Head of caudate nucleus (tissue), 42 donors: ENCODE measurements at places on chromosomes 13 and 19.

DNA sequence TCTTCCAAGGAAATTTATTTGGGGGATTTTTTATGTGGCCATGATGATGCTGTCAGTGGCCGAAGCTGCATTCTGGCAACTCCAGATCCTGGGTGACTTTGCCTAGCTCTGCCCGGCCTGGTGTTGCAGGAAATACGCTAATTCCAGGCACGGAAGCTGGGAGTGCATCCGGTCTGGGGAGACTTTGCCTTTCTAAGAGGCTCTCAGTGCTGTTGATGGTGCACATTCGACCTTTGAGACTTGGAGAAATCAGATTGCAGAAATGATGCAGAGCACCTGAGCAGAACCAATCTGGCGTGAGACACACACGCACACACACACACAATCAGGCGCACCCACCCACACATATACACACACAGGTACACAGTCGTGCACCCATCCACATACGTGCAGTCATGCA is 5.9 kb upstream of the TMEM255B start:
- no peak for DNase-seq

- DNase-seq: no peak
These were observed 1.5 kb downstream of the GRK1 start for GRCh38 chr13:113668491-113668971.

GRCh38 chr13:90627813-90628212 is 719.7 kb upstream of the MIR17HG start:
- no peak for DNase-seq

DNA sequence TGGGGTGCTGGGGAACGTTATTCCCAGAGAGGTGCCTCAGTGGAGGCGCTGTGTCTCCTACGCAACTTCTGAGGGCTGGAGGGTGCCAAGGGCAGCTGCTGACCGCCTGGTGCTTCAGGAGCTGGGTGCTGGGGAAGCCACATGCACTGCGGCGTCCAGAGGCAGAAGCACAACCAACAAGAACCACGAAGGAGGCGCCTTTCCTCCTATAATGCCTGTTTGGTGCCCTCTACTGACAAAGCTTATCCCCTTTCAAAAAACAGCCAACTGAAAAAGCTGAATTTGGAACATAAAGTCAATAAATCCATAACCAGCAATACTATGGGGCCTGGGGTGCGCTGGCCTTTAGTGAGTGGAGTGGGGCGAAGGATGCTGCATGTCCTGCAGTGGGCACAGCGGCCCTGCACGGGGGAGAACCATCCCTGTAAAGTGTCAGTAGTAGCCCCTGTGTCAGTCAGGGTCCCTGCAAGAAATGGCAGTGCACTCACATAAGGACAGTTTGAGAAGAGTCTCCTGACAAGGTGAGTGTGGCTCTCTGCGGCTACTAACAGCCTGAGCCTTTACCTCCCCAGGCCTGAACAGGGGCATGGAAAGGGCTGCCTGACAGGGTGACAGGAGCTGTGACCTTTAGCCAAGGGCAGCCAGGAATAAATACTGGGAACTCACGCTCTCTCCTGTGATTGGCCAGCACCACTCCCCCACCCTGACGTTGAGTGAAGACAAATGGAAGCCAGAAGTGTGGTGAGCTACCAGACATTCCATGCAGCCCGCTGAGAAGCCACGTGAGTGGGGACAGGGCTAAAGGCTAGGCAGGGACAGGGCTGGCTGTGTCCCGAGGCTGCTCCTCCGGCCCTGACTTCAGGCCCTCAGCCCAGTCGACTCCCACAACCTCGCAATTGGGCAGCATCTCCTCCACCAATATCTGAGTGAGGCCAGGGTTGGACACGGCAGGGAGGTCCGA is 4.5 kb upstream of the B3GNT8 start:
- DNase-seq: no peak

GRCh38 chr19:30897034-30897433 is 452.2 kb downstream of the TSHZ3 start:
- DNase-seq: no peak

DNA sequence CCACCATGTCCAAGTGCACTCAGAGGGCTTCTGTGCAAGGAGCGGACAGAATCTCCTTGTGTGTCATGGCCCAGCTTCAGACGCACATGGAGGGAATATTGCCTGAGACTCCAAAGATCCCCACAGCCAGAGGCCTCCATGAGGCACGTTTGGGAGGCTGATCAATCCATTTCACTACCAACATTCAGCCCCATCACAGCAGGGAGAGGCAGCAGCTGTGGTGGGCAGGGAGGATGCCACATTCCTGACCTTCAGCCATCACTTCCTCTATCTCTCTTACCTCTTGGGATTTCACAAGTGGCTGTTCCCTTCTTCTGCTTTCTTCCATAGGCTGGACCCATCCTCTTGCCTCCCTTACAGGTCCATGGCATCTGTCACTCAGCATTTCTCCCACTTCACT is 82.4 kb upstream of the MBNL2 start:
- DNase-seq: no peak

DNA sequence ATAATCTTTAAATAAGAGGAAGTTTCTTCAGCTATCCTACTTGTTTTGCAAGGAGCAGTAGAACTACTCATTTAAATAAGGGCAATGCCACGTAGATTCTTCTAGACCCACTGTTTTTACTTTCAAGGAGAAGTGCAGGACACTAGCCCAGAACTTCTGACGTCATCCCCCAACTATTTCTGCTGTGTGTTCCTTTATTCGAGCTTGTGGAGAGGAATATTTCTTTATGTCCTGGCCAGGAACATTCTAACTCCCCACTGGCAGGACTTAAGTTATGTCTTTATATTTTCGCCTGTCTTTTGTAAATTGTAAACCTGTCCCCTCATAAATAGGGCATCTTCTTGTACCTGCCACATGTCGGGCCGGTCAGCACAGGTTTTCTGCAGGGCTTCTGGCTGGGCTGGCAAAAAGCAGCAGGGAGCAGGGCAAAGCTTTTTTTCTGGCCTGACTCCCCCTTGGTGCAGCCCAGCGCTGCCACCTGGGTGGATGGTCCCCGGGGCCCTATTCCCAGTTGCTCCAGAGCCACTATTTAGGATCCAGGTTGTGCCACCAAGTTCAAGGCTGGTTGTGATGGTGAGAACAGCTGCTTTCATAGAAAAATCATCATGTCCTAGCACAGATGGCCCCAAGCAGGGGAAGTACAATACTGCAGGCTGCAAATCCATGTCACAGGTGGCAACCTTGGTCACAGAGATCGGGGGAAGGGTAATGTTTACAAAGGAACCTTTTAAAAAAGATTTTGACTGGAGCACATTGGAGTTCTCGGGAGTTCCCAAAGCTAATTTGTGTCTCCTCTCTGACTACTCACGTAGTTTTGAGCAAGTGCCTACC is 1.8 kb downstream of the MBNL2 start:
- DNase-seq: no peak

DNA sequence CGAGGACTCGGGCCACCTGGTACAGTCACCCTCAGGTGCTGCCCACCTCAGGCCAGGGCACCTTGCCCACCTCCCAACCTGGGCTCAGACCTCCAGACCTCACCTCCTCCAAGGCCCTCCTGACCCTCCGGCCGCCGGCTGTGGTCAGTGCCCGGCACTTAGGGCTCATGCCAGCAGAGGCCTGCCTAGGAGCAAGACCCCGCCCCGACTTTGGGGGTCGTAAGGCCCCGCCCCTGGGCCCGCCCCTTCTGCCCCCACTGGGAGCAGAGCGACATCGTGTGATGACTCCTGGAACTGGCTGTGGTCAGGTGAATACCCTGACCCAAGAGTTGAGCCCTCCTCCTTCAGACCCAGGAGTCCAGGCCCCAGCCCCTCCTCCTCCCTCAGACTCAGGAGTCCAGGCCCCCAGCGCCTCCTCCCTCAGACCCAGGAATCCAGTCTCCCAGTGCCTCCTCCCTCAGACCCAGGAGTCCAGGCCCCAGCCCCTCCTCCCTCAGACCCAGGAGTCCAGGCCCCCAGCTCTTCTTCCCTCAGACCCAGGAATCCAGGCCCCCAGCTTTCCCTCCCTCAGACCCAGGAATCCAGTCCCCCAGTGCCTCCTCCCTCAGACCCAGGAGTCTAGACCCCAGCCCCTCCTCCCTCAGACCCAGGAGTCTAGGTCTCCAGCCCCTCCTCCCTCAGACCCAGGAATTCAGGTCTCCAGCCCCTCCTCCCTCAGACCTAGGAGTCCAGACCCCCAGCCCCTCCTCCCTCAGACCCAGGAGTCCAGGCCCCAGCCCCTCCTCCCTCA is at the start of gene SBK2:
Gene SBK2 (minus strand): TSS at position 183 of the 790 bp plus-strand sequence. CDS start 839 bp downstream, outside the sequence.
- no peak for DNase-seq

GRCh38 chr13:76879883-76880270 is 6.3 kb downstream of the KCTD12 start:
- no peak for DNase-seq

DNA sequence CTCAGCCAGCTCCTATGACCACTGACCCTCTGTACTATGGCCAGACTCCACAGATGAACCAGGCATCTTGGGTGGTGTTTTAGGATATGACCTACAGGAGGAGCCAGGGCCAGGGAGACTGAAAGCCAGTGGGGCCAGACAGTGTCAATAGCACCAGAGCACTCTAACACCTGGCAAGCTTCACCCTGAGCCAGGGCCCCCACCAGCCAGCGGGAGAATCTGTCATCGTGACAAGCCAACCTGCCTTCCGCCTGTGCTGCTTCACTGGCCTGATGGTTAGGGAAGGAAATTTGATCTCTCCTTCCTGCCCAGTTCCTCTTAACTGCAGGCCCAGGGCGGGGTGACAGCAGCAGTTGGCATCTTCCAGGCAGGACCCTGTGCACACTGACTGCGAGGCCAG is 222.4 kb downstream of the UQCRFS1 start:
- DNase-seq: no peak

- DNase-seq: no peak
These were observed 2.2 kb upstream of the COLGALT1 start for GRCh38 chr19:17553256-17553655.

DNA sequence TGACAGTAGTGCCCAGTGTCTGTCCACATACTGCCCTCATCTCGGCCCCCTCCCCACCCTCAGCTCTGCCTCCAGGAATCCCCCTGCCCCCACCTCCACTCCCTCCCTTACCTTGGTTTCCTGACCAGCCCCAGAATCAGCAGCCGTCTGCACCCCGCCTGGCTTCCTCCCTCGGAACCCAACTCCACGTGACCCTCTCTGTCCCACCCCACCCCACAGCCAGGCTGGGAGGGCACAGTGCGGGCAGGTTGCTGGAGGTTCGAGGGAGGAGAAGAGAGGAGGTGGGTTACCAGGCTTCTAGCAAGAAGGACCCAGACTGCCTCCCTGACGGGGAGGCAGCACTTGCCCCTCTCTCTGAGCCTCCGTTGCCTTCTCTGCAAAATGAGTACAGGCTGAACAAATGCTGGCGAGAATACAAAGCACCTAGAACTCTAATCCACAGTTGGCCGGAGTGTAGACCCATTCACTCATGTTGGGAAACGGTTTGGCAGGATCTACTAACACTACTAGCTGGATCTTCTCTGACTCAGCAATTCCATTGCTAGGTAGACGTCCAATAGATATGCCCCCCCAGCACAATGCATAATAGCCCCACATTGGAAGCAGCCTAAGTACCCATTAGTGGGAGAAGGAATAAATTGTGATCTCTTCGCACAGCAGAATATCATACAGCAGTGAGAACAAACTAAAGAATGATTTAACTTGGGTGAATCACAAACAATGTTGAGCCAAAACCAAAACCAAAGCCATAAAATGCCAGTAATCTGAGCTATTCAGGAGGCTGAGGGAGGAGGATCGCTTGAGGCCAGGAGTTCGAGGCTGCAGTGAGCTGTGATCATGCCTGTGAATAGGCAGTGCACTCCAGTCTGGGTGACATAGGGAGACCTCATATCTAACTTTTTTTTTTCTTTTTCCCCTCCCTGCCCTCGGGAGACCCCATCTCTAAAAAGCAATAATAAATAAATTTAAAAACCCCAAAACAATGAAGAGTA is at the start of gene RASAL3:
Gene RASAL3 (minus strand): TSS at position 151 of the 992 bp plus-strand sequence. CDS start 186 bp downstream, outside the sequence.
- DNase-seq: no peak

- DNase-seq: no peak
These were observed 645.9 kb downstream of the GPC5 start for GRCh38 chr13:92044351-92044750.

DNA sequence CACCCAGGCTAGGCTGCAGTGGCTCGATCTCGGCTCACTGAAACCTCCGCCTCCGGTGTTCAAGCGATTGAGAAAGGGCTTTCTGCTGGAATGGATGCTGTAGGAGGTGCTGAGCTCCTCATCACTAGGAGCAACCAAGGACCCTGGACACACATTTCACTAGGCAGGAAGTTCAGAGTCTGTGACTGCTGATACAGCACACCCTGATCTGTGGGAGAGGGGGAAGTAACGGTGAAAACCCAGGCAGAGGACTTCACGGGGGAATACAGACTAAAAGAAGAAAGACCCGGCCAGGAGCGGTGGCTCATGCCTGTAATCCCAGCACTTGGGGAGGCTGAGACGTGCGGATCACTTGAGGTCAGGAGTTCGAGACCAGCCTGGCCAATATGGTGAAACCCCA is 11.9 kb upstream of the NOTCH3 start:
- no peak for DNase-seq

DNA sequence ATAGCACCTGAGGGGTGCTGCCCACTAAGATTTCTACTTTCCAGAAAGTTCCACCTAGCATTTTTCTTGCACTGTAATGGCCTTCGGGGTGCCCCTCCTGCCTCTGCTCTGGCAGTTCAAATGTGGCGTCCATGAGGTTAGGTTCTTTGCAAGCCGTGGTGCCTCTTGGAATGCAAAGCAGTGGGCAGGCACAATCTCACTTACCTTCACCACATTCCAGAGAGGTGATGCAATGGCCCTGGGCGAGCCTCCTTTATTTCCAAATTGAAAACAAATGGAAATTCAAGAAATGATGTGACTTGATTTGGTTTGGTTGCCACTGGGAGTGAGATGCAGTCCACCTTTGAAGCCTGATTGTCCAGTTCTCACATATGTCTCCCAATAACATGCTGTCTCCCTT is 46.9 kb downstream of the FGF9 start:
- no peak for DNase-seq

- no peak for DNase-seq
These were observed 4.2 kb downstream of the KCTD4 start for GRCh38 chr13:45196622-45197021.

DNA sequence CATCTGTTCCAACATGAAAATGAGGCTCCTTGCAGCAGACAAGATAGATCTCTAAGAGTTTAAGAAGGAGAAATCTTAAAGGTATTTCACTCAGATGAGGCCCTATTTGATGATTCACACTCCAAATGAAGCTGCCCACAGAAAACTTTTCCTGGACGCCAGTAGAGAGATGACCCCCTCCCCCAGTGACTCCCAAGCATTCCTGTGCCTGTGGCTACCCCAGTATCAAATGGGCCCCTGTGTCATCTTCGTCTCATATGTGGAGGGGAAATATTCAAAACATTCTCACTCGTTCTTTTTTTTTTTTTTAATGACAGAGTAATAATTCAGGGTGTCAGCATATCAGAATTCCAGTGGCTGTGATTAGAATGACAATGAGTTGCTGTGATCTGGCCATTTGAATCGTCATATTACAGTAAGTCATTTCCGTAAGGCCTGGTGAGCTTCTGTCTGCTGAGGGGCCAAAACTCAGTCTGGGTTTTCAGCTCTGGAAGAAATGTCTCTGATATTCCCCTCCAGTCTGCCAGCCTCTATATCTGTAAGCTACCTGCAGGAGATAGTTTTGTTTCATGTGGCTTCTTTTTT is 194.7 kb downstream of the URI1 start:
- DNase-seq: no peak
